ENCODE measurements at places on chromosomes 3 and 15.
A peak's percentile ranks its signal among the peaks of the same experiment; 100 is the strongest.

- DNase-seq, result no peak
These were observed 349.2 kb upstream of the CCDC54 start for GRCh38 chr3:107028086-107028485.

DNA sequence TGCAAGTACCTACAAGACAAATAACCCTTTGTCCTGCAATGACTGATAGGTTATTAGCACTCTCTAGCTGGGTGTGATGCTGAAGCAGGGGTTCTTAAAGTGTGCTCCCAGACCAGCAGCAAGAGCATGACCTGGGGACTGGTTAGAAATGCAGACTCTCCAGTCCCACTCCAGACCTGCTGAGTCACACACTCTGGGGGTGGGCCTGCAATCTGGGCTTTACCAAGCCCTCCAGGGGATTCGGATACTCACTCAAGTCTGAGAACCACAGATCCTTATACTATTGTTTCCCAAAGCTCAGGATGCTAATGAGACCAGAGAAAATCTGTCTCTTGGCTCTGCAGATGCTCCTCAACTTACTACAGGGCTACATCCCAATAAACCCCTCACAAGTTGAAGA is 142.1 kb upstream of the RAD18 start:
- no peak for DNase-seq

- no peak for DNase-seq
These were observed 142.8 kb upstream of the ATP2B2 start for GRCh38 chr3:10648181-10648580.

DNA sequence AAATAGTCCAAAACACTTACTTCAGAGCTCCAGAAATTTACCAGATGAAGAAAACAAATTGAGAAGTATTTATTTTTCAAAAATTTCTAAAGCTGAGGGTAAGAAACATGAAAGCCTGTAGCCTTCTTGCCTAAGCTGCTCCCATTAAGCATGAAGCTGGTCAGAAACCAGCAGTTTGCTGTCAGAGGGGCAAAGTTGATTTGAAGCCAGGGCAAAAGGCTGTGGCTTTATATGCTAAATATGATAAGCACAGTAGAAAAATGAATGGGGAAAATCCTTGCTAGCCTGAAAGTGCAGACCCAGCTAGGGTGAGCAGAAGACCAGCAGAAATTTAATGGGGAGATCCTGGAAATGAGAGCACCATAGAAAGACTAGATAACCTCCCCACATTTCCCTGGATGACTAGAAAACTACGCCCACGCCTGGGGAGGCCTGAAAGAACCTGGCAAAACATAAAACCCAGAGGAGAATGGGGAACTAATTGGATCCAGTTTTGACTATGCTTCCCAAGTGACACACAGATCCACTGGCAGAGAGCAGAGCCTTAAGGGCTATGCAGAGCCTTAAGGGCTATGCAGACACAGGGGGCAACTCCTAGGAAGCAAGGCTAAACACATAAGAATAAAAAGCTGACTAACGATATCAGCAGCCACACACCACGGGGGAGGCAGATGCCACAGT is 43.0 kb upstream of the HEG1 start:
- no peak for DNase-seq

DNA sequence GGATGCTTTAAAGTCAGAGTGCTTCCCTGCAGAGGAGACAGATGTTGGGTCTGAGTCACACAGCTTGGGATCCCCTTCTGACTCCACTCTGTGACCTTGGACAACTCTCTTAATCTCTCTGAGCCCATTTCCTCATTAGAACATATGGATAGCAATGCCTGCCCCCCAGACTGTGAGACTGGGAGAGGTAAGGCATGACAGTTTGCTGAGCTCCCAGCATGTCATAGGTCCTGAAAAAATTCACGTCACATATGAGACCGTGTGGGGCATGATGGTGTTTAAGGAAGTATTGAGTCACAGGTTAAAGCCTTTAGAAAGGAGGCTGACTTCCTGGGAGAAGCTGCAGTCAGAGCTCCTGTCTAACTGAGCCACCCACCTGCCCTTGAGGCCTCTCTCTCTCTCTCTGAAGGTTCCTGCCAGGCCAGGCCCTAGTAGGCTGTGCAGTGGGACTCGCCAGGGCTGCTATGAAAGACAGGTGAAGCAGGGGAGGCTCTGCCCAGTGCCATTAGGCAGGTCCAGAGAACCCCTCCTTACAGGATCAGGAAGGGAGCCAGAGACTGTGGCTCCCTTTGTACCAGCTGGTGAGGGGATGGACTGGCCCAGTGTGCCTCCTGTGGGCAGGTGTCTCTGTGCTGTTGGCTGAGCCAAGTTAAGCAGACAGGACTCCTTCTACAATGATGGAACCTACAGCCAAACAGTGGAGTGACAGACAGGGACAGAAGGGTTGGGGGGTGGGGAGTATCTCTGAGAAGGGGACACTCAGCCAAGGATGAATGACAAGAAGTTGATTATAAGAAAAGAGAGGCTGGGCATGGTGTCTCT is 19.5 kb upstream of the DOCK3 start:
- no peak for DNase-seq

DNA sequence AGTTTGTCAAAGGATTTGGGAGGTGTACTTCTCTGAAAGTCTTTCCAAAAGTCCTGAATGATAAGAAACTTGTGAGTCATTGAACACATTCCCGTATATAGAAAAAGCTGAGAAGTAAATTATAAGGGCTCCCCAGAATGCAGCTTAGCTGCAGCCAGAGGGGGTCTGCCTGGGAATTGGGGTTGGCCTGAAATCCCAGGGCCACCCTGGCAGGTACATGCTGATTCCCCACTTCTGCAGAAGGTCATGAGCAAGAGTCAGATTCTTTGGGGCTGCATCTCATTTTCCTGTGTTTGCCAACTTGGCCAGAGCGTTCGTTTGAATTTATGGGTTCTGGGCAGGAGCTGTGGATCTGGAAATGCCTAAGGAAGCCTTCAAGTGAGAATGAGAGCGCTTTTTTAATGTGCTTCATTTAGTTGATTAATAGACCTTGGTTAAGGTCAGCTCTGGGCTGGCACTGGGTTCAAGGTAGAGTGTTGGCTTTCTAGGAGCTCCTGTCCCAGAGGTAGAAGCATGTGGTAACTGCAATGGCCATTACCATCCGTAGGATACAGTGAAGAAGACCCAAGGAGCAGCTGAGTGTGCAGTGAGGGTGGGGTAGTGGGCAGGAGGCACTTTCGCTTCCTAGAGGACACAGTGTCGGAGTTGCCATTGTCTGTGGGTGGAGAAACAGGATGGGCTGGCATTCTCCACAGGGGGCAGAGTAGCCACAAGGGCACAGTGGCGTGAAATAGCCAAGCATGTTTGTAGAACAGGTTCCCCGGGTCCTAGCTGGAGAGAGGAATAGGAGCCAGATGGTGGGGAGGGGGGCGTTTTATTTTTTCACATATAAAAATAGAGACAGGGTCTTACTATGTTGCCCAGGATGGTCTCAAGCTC is 3.2 kb downstream of the SLC6A6 start:
- no peak for DNase-seq

DNA sequence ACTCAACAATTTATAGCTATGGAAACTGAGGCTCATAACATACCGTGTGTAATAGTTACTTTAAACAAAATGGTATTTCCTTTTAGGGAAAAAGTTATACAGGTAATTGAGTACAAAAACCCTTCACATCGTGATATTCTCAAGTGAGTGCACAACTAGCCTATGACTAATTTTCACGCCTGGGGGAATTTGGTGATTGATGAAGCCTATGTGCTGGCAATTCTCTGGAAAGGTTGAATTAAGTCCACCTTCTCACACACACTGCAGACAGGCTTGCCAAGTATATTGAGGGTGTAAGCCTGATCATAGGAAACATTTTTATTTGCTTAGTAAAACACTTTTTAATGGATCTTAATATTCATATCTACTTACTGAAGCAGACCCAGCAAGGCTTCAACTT is 41.3 kb upstream of the ROBO2 start:
- no peak for DNase-seq

DNA sequence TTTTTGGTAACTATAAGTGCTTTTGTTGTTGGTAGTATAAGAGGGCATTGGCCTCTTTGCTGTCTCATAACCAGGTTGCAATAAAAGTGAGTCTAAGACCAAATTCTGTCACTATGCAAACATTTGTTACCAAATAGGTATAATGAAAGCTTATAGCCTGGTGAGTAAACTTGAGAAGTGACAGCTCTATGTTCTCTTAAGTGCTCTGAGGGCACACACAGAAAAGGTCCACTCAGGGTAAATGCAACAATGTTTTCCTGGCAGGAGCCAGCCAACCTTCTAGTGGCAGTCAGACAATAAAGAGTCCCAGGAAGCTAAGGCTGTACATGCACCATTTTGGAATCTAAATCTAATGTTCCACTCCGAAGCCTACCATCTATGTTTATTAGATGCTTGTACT is 262.1 kb upstream of the TGFBR2 start:
- peak; percentile 47 for DNase-seq

GRCh38 chr3:86594838-86595237 is 396.1 kb downstream of the VGLL3 start:
- DNase-seq, result no peak
